HTR-8/SVneo (cell line): ENCODE measurements at places on chromosomes 4 and X.
A peak's percentile ranks its signal among the peaks of the same experiment; 100 is the strongest.

DNA sequence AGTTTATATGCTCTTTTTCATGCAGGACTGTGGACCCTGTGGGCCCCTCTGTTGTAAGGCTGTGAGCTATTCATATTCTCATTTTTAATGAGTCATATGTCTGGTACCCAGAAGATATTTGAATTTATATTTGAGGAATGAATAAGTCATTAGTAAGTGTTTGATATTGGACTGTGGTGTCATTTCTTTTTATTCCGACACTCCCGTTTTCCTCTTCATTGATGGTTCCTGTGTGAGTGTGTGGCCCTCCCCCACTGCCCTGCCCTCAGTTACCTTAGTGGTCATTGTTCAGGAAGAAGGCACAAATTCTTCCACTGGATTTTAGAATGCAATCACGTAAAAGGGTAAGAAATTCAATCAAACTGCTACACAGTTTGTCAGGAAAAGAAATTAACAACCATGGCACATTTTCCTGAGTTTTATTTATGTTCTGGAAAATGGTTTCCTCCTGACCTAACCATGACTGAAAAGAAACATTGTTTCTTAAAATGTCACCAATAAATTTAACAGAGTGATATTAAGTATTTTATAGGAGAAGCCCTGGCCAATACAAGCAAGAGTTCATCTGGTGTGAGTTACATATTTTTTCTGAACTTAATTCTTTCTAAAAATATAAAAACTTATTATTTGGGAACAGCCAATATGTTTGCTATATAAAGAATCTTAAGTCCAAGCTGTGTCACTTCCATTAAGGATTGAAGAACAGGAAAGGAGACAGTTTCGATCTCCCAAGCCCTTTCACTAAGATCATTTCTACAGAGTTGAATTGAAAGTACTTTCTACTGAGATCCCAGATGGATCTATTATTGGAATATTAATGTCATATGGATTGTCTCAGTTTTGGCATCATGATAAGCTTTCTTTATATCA, 370.5 kb upstream of the ANXA10 start:
- DNase-seq: no peak

- peak; percentile 6 for DNase-seq
Observed at GRCh38 chrX:135345107-135345589, 35.9 kb downstream of the ETDC start.

- no peak for DNase-seq
Observed at GRCh38 chrX:37820646-37821045, 26.7 kb downstream of the DYNLT3 start.

GRCh38 chr4:121679267-121679666, 17.5 kb downstream of the ANXA5 start:
- DNase-seq: no peak

GRCh38 chr4:153850533-153851280, 61.8 kb upstream of the SFRP2 start:
- DNase-seq: no peak

- no peak for DNase-seq
Observed at GRCh38 chr4:108047199-108047598, 57.5 kb downstream of the HADH start.

GRCh38 chr4:11488657-11489452, 60.2 kb upstream of the HS3ST1 start:
- DNase-seq: no peak
